ENCODE measurements at places on chromosomes 5 and 9.

DNA sequence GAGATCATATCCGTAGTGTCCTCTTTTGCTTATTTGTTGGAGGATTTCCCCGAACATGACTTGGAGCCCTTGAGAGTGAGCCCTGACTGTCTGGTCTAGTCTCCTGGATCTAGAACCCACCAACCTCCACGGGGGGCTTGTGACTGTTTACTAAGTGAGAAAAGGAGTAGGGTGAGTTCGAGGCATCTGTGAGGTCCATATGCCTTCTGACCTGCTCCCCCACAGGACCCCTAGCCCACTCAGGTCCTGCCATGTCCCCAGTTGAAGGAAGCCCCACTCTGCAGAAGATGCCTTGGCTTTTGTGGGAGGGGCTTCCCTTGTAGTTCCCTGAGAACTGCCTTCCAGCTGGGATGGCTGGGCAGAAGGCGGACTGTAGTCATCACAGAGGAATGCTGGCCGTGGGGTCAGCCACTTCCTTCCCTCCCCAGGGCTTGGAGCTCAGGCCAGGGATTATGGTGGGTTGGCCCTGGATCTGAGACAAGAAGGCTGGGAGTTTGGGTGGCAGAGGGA lies 7.0 kb upstream of the IRF1 start:
- DNase-seq = peak; percentile 81

DNA sequence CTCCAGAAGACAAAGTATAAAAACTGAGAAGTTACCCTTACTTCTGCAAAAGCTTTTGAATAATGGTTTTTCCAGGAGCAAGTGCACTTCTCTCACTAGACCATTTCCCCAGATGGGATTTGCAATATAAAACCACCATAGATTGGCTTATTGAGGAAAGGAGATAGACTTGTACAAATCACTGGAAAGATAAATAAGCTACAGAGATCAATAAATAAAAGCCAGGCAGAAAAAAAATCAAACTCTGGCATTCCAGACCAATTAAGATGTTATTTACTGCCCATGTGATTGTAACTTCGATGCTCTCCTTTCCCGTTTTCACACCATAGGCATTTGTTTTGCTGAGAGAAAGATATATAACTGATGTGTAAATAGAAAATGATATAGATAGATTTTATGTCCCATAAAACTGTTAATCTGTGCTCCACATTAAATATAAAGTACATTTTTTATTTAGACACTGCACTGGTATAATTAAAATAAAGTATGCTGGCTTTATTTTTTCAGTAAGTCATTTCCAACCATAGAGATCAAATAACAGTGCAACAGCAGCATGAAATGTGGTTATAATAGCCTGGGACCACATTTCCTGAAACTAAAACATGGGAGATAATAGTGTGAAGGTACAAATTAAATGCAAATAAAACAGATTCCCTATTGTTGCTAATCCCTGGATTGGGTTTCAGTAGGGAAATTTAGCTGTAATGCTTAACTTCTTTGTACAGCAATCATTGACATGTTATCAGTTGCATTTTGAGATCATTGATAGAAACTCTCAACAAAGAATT lies 177.7 kb downstream of the NR2F1-AS1 start:
- no peak for DNase-seq

- DNase-seq = no peak
Measured at GRCh38 chr5:122110987-122111386, 18.4 kb upstream of the ZNF474 start.

DNA sequence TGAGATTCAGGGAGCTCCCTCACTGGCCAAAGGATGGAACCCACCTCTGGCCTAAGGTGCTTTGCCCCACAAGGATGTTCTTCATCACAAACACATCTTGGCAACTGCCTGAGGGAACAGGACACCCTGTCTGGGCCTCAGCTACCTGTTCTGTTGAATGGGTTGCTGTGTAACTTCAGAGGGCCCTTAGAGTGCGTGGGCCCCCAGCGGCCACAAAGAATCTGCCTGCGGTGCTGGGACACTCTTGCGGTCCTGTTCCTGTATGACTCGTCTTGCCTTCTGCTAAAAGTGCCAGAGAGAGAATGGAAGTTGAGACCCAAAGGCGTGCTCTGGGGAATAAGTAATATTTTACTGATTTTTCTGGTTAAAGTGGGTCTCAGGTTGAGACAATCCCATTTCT lies 14.1 kb upstream of the RPL26L1 start:
- DNase-seq = no peak

DNA sequence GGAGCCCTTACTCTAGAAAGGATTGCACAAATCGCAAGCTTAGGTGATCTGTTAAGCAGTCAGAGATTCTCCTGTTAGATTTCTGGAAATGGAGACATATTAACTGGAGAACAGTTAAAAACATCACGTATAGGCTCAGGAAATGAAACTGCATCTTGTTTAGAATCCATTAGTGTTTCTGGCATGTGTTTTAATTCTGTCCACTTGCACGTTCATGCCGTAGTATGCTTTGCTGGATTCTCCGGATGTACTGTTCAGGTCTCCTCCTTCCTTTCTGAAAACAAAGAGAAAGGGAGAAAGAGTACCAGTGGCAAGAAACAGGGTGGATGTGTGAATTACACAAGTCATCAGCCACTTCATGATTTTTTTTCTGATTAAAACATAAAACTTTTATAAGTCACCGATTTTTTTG lies 2.5 kb upstream of the RGMB start:
- DNase-seq = no peak

GRCh38 chr9:137547687-137548543 lies 2.3 kb downstream of the PNPLA7 start:
- no peak for DNase-seq

DNA sequence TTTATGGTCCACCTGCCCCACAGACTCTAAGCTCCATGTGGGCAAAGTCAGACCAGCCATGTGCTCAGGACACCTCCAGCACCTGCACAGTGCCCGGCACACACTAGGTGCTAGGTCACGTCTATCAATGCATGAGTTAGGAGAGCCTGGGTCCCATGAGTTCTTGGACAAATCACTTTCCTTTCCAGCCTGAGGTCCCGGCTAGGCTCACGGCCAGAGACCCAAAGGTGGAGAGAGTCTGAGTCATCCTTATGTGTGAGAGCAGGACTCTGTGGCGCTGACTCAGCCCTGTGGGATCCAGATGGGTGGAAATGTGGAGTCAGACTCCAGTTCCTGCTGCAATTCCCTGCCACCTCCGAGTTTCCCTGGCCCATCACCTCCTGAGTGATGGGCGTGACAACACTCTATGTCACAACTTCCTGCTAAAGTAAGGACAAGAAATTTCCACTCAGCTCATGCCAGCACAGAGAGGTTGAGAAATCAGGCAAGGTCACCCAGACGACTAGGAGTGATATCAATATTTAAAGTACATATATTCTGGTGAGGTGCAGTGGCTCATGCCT lies 2.5 kb upstream of the ST6GALNAC4 start:
- DNase-seq = peak; percentile 76
